ENCODE measurements at places on chromosomes 4 and X.
A peak's percentile ranks its signal among the peaks of the same experiment; 100 is the strongest.

GRCh38 chrX:8636497-8636896 lies 95.4 kb downstream of the ANOS1 start:
- no peak for DNase-seq

GRCh38 chr4:128338634-128339355 lies 51.2 kb upstream of the PGRMC2 start:
- DNase-seq: no peak

- DNase-seq: no peak
Measured at GRCh38 chr4:38255572-38255971, 295.4 kb downstream of the PTTG2 start.

DNA sequence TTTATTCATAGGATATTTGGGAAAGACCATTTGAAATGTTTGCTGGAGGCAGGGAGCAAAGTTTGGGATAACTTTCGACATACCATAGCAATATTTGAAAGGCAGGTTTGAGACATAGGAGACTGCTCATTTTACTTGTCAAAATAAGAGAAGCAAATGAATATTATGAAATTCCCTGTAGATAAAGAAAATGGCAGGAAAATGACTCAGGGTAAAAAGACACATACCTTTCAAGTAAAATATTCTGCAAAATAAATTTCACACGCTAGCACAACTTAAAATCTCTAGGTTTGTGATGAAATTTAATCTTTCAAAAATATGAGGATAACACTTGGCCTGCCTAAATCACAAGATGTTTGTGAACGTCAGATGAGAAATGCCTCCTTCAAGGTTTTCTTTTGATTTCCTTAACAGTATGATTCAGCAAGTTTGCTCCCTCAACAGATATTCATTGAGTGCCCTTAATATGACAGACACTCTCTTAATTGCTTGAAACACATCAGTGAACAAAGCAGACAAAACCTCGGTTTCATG lies 6.6 kb downstream of the TMEM156 start:
- DNase-seq: no peak

GRCh38 chr4:31246856-31247255 lies 526.7 kb downstream of the PCDH7 start:
- no peak for DNase-seq

DNA sequence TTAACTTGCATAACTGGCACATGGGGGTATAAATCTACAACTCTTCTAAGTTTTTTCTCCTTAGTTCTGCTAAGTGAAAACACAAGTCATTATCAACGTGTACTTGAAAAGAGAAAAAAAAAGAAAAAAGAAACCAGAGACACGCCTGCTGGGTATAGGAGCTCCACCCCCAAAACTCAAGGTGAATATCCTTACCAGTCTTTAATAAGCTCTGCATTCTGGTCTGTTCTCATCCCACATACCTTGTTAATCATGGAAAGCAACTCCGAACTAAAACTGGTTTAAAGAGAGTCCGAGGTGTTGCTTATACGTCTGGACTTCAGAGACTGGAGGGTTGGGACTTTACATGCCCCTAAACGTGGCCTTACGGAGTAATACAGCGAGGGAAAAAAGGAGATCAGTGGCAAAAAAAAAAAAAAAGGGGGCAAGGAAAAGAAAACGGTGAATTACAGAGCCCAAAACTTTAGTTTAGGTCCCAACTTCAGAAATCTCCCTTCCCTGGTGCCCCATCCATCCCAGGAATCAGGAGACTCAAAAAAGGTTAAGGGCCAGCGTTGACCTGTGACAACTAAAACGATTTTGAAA lies 1.0 kb downstream of the PGRMC2 start:
- peak; percentile 5 for DNase-seq
